ENCODE measurements at places on chromosomes 11 and 22.

GRCh38 chr11:19025481-19026406 lies 34.8 kb downstream of the MRGPRX2 start:
- DNase-seq = no peak

DNA sequence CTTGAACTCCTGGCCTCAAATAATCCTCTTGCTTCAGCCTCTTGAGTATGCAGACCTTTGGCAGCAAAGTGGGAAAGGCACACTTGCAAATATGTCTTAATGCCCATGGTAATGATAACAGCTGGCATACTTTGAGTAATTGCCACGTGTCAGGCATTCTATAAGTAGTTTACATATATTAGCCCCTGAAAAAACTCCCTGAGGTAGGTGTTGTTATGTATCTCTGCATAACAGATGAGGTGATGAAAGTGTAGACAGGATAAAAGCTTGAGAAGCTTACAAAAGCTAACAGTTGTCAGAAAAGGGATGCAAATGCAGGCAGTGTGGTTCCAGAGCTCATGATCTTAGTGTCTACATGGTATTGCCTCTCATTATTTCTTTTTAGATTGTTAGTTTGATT lies 291.1 kb upstream of the C11orf87 start:
- no peak for DNase-seq

DNA sequence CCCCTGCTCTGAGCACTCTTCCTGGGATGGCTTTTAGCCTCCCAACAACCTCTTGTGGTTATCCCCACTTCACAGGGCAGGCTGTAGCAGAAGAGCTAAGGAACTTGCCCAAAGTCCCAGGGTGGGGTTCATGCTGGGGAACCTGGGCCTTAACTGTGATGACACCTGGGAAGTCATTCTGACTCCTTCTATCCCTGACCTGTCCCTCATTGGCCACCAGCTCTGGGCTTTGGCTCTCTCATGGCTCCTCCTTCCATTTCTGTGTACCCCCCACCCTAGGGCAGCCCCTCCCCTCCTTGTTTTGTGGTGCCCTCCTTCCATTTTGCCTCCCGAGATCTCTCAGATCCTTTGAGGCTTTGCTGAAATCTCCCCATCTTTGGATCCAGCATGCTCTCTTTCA lies 2.7 kb downstream of the PPM1F start:
- DNase-seq = no peak

- DNase-seq = no peak
Observed at GRCh38 chr11:58775066-58775708, 43.4 kb upstream of the GLYAT start.

DNA sequence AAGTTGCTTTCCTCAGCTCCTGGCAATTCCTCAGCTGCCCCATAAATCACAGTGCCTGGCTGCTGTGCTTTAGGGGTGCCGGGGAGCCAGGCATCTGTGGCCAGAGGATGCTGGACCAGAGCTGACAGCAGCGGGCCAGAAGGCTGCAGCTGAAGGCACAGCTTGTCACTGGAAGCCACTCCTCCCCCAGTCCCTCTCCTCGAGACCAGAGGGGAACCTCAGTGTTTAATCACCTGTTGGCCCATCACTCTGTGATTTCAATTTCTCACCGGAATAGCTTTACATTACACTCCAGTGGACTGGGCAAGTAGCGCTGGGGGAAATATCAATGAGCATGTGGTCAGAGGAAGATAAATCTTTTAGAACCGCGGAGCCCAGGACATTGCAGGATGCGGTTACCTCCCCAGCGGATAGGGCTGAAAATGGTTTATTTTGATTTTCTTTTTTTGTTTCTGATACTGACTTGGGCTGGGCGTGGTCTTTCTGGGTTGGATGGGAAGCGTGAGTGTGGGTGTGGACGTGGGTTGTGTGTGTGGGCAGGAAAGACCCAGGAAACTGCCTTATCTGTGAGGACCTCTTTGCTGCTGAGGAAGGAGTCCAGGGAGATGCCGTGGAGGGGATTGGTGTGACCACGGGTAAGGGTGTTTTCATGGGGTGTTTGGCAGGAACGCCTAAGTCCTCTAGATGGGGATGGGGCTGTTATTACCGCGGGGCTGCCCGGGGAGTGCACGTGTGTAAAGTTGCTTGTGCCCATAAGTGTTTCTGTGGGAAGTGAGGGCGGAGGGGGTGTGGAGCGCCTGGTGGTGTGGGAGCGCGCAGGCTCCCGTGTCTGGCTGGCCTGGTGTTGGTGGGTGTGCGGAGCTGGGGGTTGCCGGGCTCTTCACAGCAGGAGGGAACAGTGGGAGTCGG lies 4.0 kb downstream of the DAGLA start:
- no peak for DNase-seq

DNA sequence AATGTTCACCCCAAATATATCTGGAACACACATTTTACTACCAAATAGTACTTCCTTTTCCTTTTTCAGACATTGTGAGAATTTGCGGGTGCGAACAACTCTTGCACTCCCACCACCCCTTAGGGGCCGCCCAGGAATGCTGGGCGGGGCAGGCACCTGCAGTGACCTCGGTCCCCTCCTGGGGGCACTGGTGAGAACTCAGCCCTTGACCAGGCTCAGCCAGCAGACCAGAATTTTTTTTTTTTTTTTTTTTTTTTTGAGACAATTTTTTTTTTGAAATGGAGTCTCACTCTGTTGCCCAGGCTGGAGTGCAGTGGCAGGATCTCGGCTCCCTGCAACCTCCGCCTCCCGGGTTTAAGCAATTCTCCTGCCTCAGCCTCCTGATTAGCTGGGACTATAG lies 75.8 kb downstream of the ARHGAP8 start:
- DNase-seq = peak; percentile 67

DNA sequence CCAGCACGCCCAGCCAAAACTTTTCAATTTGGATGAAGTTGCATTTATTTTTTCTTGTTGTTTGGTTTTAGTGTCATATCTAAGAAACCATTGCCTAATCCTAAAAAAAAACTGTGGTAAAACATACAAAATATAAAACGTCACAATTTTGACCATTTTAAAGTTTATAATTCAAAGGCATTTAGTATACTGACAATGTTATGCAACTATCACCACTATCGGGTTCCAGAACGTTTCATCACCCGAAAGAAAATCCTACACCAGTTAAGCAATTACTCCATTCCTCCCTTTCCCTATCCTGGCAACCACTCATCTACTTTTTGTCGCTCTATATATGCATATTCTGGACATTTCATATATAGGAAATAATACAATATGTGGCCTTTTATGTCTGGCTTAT lies 30.5 kb upstream of the PHOX2A start:
- no peak for DNase-seq
